ENCODE measurements at places on chromosomes 11 and 22.

- no peak for DNase-seq
Measured at GRCh38 chr22:22767876-22768602, 119.6 kb upstream of the IGLL5 start.

DNA sequence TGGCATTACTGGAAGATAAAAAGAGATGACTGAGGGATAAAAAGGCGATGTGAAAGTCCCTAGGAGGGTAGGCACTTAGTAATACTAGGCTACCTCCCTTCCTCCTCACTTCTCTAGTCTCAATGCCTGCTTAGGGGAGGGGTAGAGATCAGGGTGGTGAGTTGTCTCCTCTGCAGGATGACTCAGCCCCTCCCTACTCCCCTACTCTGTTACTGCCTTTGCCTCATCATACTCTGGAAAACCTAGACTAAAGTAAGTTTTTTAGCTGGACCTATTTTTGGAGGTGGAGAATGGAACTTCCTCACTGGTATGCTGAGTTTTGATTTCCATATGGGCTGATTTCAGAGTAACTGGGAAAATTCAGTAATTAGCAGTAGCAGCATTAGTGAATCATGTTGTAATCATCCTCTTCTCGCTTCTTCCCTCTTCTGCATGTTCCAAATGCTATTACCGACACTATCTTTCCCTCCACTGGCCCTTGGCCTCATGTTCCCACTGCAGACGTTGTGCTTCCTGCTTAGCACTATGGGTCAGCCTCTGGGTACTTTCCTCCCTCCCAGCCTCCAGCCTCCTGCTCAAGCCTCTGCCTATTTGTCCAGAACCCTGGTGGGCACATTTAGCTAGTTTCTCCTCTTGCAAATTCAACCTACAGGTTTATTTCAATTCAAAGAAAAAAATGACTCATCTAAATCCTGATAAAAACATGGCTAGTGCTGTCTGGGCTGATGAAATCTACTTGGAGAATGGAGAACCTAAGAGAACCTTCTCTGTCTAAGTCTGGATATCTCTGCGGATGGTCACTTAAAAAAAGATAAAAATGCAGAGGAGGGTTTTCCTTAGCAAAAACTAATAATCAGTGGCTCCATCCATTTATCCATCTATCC is 281.7 kb downstream of the ST3GAL4 start:
- peak; percentile 21 for DNase-seq

DNA sequence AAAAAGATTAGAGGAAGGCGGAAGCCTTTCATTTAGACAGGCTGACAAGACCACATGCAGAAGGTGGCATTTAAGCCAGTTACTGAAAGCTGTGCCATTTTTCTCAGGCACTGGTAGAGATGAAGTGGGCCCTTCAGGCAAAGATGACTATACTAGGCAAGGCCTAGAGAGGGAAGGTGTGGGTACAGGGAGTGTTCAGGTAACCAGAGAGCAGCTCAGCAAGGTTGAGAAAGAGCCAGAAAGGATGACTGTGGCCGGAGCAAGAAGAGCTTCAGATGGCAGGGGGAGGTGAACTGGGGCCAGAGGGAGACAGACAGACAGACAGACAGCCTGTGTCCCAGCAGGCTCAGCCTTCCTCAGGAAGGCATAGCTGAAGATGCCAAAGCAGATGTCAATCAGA is 88.1 kb upstream of the NARS2 start:
- DNase-seq, result no peak

DNA sequence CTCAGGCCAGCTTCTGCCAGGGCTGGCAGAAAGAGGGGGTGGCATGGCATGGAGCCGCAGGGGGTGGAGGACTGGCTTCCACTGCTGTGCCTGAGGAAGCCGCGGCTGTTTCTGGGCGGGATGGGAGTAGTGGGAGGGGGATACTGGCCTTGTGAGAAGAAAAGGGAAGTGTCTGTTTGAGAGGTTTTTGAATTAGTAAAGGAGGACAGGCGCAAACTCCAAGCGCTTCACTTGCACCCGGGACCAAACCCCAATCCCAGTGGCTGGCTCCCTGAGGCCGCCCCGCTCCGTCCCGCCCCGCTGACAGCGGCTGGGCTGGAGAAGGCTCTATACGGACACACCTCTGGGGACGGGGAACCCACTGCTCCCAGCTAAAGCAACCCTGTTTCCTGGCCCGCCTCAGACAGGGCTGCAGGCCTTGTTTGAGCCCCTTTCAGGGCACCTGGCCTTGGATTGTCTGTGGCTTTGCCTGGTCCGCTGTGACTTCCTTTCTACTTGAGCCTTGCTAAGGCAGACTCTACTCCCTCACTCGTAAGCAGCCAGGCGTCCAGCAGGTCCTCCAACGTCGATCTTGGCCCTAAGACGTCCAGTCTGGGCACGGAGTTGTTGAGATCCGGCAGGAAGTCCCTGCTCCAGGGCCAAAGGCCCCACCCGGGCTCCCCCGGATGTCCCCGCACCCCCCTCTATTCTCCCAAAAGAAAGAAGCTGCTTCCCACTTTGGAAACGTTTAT is 2.2 kb downstream of the APOA1 start:
- no peak for DNase-seq

DNA sequence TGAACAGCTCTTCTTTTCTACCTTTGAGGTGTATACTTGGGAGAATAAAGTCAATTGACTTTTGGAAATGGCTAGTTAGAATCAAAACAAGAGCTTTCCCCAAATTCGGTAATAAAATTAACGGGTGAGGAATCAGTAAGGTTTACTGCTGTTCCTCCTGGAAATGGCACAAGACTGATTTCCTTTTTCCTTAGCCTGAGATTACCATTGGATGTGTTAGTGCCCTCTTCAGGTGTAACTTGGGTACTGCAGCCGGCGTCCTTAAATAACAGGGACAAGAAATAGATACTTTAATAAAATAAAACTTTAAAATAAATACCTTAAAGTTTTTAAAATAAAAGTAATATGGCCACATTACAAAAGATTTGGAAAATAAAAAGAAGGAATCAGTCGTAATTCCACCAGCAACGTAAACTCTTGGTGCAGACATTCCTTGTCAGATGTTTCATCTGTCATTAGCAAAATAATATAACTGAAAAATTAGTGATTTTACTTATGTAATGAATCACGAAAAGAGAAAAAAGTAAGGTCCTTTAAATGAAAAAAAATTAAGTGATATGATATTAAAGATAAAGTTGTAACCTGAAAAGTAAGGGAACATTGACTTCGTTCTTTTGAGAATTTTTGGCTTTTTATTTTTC is 29.7 kb downstream of the ZFTA start:
- DNase-seq, result peak; percentile 72

DNA sequence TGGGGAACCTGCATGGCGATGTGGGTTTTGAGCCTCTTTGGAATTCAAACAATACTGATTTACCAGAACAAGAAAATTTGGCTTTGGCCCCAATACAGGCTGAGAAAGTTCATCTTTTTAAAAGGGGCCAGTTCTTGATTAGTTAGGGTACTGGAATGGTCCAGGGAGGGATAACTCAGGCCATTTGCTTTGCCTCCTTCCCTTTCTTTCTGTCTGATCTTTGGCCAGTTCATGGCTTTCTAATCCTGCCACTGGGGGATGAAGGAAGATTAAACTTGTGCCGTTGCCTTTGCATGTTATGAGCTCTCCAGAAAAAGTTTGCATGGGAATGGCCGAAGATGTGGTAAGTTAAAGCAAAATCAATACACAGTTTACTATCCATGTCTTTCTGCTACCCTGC is 78.4 kb downstream of the ADAMTS15 start:
- no peak for DNase-seq

DNA sequence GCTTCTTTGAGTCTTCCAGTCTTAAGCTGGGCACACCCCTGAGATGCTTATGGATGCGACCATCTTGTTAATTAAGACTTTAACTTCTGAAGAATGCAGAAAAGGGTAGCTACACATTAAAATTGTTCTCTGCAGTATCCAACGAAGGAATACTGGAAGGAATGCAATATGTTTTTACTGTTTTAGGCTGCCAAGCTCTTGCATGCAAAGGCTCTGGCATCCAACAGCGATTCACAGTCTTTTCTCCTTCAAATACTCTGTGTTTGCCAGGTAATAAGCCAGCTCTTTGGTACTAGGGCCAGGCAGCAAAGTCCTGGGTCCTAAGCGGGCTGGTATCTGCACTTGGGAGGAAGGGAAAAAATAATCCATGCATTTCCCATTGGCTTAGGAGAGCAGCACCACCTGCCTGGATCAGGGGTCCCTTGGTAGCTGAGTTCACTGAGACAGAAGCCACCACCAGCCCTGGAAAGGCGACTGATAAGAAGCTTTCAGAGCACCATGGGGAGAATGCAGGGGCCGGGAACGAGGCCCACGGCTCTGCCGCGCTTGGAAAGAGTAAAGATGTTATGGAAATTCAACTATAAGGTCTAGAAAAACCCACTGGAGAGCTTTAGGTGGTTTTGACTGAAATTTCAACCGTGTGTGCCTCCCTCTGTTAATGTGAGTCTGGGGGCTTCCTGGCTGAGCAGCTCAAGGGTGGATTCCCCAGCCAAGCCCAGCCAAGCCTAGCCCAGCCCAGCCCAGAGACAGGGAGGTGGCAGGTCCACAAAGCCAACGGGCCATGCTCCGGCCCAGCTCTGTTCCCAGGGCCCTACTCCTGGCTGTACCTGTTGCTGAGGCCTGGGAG is 67.0 kb upstream of the CCND1 start:
- no peak for DNase-seq

DNA sequence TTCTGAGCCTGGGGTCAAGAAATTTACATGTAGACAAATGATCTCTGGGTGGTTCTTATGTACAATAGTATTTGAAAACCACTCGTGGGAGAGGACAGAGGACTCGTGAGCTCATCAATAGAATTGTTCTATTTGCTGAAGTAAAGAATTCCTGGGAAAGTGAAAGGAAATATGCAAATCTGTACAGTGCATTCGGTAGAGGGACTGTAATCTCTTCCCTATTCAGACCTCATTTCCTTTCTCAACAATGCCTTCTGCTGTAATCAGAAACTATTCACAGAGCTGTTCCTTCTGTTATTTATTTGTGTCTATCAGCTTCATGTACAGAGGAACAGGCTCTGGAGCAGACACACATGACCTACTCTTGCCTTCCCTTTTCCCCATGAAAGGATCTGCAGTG is 709.4 kb upstream of the KIRREL3 start:
- no peak for DNase-seq

DNA sequence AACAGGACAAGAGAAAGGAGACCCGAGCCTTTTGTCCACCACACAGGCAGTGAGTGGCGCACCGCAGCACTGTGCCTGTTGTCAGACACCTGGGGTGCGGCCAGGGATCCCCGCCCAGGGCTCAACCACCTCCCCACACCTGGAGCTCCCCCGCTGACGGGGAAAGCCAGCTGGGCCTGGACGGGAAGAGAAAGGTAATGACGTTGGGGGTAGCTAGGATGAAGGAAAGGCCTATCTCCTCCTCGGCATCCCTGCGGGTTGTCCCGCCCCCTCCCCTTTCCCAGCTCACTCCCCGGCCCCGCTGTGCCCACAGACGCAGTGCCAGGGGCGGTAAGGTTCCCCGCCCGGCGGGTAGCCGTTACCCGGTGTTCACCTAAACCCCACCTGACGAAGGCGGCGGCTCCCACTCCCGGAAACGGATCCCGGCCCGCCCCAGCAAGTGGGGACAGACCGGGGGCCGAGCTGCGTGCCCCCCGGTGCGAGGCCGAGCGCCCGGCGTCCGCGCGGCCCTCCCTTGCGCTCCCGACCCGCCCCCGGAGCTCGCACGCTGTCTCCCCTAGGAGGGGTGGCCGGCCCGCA is 495 bp downstream of the HYOU1 start:
- DNase-seq, result no peak

- DNase-seq, result no peak
Measured at GRCh38 chr11:125494031-125494360, 2.1 kb downstream of the FEZ1 start.

- no peak for DNase-seq
Measured at GRCh38 chr11:62965574-62965973, 19.2 kb downstream of the SLC22A6 start.

GRCh38 chr11:119873761-119874421 is 144.9 kb upstream of the NECTIN1 start:
- no peak for DNase-seq

GRCh38 chr22:35642305-35642741 is 5.9 kb upstream of the APOL6 start:
- no peak for DNase-seq

- no peak for DNase-seq
Measured at GRCh38 chr11:12111549-12112520, 1.4 kb downstream of the MICAL2 start.

DNA sequence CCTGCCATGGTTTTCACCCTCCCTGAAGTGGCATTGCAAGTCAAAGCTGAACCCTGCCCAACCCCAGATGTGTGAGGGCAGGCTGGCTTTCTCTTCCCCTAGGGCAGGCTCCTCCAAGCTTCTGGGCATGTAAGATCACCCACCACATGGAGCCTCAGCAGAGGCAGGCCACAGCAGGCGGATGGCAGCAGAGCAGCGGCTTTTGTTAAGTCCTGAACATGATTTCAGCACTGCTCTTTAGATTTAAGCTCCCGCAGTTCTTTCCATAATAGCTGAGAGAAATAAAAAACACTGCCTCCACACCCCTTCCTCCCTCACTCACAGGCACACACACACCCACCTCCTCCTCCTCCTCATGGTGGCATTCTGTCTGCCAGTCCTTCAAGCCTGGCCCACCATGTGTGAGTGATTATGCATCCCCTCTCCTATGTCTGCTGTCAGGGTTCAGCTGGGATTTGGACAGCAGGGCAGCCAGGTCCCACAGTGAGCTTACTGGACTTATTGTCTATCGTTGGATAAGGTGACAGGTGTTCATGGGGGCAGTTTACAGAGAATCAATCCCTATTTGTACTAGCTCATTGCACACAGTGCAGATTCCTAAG is 5.0 kb upstream of the NTM start:
- no peak for DNase-seq

DNA sequence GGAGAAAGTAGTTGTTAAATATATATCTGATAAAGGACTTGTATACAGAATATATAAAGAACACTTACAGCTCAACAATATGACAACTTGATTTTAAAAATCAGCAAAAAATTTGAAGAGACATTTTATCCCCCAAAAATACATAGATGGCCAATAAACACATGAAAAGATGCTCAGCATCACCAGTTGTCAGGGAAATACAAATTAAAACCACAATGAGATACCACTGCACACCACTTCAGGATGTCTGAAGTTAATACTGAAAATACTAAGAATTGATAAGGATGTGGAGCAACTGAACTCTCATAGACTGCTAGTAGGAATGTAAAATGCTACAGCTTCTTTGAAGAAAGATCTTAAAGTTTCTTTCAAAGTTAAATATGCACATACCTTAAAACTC is 49.2 kb downstream of the KREMEN1 start:
- DNase-seq, result no peak

DNA sequence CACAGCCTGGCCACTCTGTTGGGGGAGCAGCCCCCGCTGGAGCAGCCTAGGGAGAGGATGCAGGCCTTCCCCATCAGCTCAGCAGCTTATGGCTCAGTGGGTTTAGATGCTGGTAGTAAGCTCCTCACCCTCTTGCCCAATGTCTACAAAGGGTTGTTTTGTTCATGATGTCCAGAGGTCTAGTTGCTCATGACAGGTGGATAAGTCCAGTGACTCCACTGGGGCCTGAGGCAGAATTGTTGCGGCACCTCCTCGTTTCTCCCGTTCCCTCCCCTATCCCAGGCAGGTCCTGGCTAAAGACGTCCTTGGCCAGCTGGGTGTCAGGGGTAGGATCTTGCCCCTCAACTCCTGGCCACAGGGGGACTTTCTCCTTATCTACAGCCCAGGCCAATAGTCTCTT is 233.5 kb upstream of the B3GAT1 start:
- DNase-seq, result no peak

- DNase-seq, result no peak
Measured at GRCh38 chr11:118341261-118341660, 1.2 kb downstream of the CD3D start.

- no peak for DNase-seq
Measured at GRCh38 chr11:119618208-119618909, 110.6 kb downstream of the NECTIN1 start.

All from ACHN (cell line).